Osteoblast (primary cell): ENCODE measurements at places on chromosomes 12 and 14. TPM values are rescaled to one million over a fixed set of nuclear protein-coding genes. Genes with fewer than 3 reads are reported as not detected.

The INSM2 gene
- total RNA-seq = not detected in 2 replicates

The VRTN gene
- not detected in 2 replicates for total RNA-seq

DNA sequence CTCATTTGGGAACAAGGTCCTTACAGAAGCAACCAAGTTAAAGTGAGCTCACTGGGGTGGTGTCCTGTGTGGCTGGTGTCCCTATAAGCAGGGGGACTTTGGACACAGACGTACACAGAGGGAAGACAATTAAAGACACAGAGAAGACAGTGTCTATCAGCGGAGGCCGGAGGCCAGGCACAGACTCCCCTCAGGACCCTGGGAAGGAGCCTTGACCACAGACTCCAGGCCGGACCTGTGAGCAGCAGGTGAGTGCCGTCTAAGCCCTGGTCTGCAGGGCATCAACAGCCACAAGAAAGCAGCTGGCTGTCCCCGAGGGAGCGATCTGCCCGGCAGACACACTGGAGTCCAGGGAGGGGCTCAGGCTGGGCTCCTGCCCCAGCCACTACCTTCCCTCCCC, 219.1 kb upstream of the C14orf180 start:
- DNase-seq = no peak

DNA sequence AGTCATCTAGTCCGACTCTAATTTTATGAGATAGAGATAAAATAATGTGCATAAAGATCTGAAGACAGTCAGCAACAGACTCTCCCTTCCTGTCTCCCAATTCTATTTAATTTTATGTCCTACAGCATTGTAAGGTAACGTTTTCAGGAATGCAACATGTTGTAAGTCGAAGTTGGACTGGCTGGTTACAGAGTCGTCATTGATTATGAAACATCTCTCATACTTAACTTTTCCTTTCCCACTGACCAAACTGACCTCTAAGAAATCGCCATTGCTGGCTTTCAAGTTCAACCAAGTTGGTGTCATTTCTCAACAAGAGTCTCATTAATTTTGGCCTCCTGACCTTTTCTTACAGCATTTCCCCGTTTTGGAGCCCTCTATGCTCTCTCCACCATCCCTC, 4.9 kb upstream of the RIC8B start:
- DNase-seq = no peak

GRCh38 chr12:68481181-68481941, 129.3 kb upstream of the RAP1B start:
- no peak for DNase-seq

- DNase-seq = no peak
Measured at GRCh38 chr12:27521981-27522380, 2.0 kb upstream of the PPFIBP1 start.

- no peak for DNase-seq
Measured at GRCh38 chr12:123576611-123577010, 7.7 kb upstream of the TMED2 start.
